Activated T-cell treated with anti-CD3 and anti-CD28 coated beads, Interleukin-2, amount 50 U/mL, for 1 hour (primary cell): ENCODE measurements at places on chromosomes 13 and 19.

DNA sequence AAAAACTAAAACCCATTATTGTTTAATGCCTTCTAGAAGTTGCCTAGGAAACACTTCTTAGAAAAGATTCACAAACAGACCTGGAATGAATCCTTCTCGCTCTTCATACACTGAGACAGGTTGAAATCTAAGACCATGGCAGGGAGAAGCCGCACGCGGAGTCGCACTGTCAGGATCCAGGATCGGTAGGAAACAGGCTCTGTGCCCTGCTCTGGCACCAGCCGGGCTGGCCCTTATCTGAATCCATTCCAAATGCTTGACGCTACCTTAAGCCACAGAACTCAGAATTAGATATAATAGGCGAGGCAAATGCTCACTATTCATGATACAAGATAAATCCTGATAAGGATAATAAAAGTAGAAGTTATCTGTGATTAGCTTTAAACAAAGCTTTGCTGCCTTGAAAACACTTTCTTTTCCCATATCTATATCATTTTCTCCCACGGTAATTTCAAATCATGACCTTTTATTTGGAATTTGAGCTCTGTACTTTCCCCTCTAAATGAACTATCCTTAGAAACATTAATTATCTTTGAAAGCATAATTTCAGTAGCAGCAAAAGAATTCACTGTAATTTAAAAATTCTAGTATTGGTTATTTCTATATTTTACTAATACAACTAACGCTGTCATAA lies 385.6 kb downstream of the IRS2 start:
- DNase-seq: no peak

GRCh38 chr13:94859278-94859691 lies 146.9 kb upstream of the SOX21 start:
- DNase-seq: no peak

- peak; percentile 87 for DNase-seq
Observed at GRCh38 chr19:43624933-43625332, 5.5 kb upstream of the ZNF428 start.

- DNase-seq: no peak
Observed at GRCh38 chr19:15294561-15294990, 37.8 kb downstream of the BRD4 start.

GRCh38 chr13:19071161-19071936 lies 110.3 kb downstream of the TUBA3C start:
- DNase-seq: no peak

- no peak for DNase-seq
Observed at GRCh38 chr19:57212109-57212508, 18.7 kb upstream of the AURKC start.

DNA sequence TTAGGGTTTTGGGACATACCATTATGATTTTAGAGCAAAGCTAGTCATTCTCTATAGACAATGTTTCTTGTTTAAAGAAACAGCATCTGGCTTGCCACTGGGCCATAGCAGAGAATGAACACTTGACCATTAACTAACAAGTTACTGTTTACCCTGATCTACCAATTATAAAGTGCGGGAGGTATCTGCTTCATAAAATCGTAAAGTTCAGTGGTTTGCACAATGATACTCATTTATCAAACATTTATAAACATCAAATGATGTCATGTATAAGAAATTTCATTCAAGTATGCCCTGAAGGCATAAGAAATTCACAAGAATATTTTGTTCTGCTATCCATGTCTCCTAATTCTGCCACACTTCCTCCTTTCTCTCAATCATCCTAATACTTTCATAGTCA lies 139.2 kb downstream of the PCDH20 start:
- DNase-seq: no peak

DNA sequence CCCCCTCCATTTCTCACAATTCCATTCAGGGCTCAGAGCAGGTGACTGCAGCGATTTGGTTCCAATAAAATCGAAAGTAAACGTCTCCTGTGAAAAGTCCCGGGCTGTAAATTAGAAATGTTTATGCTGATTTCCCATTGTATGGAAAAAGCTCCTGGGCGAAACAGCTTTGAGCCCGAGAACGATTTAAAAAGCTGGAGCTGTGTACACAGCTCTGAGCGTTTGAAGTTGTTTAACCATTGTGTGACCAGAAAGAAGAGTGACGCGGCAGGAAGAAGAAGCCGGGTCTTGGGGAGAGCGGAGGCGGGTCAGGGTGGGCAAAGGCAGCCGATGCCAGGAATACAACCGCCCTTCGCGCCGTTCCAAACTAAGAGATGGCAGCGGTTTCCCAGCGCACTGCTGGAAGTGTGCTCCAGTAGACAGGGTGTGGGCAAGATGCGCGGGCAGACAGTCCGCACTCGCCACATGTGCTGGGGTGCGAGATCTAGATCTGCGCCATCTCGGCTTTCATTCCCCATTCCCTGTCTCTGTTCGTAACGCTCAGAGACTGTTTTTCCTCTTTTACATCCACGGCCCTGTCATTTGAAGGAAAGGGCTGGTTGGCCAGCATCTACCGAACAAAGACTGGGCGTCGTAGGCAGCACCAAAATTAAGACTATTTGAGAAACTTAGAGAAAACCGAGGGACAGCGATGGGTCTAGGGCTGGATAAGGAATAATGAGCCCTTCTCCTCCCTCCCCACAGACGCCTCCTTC lies 960 bp upstream of the GSX1 start:
- DNase-seq: no peak

DNA sequence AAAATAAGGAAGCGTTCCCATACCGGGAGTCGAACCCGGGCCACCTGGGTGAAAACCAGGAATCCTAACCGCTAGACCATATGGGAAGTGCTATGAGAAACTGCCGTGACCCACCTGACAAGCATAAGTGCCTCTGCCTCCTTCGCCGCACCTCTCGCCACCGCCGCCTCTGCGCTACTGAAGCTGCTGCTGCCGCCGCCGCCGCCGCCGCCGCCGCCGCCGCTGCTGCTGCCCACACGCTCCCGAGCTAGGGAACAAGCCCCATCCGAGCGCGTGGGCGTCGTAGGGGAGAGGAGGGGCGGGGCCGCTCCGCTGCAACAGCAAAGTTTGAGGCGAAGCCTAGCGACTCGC lies 610 bp upstream of the WBP4 start:
- DNase-seq: peak; percentile 84

DNA sequence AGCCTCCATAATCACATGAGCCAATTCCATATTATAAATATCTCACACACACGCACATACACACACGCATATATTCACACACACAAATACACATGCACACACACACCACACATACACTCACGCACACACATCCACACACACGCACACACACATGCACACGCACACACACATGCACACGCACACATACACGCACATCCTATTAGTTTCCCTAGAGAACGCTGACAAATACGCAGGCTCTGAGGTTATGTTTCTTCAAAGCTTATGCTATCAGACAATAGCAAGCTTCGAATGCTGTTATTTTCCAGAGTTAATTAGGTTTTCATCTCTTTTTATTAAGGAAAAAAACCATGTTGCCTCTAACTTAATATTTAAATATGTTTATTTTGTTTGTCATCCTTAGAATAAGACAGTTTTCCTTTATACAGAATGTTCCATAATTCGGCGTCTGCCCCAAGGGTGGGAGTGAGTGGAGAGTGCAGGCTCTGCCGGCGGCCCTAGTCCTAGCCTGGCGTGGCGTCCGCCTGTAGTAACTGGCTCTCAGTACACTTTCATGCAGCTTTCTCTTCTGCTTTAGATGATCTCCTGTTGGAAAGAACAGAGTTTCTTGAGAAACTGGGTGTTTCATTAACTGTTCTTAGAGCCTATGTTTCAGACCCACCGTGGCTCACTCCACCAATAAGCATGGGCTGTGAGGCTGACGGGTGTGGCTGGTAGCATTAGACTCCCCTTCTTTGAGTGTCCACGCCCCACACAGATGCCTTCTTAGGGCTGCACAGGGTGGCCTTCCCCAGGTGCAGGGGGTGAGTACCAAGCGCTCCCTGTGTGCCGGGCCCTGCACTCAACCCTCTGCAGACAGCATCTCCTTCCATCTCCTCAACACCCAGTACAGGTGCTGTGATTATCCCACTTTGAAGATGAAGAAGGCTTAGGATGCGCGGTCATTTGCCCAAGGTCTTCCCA lies 30.4 kb upstream of the ANKRD10 start:
- no peak for DNase-seq

GRCh38 chr13:37345391-37345790 lies 239.9 kb upstream of the CSNK1A1L start:
- no peak for DNase-seq

GRCh38 chr13:22470075-22470474 lies 710.7 kb upstream of the SGCG start:
- DNase-seq: no peak

DNA sequence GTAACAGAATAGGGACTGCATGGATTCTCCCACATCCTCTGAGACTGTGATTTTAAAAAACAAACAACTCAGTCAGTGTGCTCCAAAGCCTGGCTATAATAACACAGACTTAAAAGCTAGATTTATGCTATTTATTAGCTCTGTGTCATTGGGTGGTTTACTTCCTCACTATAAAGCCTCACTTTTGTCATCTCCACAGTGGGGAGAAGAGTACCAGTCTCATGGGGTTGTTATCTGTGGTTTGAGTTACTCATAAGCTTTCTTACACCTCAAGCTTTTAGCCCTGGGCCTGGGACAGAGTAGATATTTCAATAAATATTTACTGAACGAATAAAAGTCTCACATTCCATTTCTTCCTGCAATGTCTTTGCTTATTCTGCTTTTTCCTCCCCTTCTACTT lies 5.3 kb downstream of the RNASEH2B start:
- DNase-seq: no peak

- no peak for DNase-seq
Observed at GRCh38 chr13:97243915-97244781, 22.0 kb downstream of the MBNL2 start.

- no peak for DNase-seq
Observed at GRCh38 chr19:18921593-18921992, 2.1 kb downstream of the DDX49 start.

GRCh38 chr13:110017379-110017778 lies 231.0 kb upstream of the IRS2 start:
- no peak for DNase-seq
